SJCRH30 (cell line): ENCODE measurements at places on chromosomes 7 and 10.

GRCh38 chr10:102411341-102412255, 7.0 kb downstream of the PSD start:
- peaks cover 25% of the 10 kb centered on the region for H3K27me3 ChIP-seq
- H3K36me3 ChIP-seq = no peaks in the 10 kb centered on the region
- no peak for DNase-seq
- H3K27ac ChIP-seq = no peak overlapping the region
- peaks cover 9% of the 10 kb centered on the region for H3K4me1 ChIP-seq
- H3K4me3 ChIP-seq = no peak overlapping the region

DNA sequence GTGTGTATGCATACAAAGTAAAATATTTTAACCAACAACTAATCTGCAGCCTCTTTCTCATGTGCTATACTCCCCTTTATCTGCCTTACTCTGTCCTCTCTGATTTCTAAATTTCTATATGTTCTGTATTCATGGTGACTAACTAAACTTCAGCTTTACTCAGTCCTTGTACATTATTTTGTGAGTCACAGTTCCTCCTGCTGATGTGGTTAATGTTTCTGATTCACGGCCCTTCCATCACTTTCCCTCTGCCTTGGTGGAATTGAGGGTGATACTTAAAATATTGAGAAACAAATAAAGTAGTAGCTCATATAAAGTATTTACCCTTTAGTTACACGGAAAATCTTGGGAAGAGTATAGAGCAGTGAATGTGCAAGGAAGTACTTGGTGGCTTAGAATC, 899.1 kb upstream of the ZWINT start:
- no peak overlapping the region for H3K27ac ChIP-seq
- H3K4me1 ChIP-seq = no peaks in the 10 kb centered on the region
- DNase-seq = no peak
- H3K27me3 ChIP-seq = no peaks in the 10 kb centered on the region
- H3K4me3 ChIP-seq = no peak overlapping the region
- no peaks in the 10 kb centered on the region for H3K36me3 ChIP-seq

DNA sequence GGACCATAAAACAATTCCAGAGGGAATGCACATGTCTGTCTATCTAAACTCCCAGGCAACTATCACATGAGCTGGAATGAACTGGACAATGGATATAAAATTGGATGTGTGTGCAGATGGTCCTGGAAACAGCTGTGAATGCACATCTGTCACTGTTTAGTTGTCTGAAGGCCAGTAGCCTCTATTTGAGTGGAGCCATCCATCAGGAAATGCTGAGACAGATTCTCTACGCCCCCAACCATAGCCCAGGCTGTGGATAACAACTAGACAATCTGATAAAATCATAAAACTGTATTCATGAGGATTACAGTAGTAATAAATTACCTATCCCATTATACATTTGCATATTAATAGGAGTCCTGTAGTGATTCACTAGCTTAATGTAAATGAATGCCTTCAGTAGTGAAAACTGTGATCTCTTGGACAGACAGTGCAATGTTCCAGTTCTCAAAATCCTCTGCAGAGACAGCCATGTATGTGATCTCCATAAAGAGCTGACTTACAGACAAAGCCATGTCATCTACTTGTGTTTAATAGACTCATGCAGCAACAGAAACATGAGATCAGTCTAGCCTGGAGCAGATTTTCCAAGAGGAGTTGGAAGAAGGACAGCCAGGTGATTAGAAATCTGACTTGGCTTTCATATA, 907.6 kb downstream of the KCNMA1 start:
- no peak overlapping the region for H3K27ac ChIP-seq
- no peaks in the 10 kb centered on the region for H3K4me1 ChIP-seq
- H3K36me3 ChIP-seq = no peaks in the 10 kb centered on the region
- no peak for DNase-seq

DNA sequence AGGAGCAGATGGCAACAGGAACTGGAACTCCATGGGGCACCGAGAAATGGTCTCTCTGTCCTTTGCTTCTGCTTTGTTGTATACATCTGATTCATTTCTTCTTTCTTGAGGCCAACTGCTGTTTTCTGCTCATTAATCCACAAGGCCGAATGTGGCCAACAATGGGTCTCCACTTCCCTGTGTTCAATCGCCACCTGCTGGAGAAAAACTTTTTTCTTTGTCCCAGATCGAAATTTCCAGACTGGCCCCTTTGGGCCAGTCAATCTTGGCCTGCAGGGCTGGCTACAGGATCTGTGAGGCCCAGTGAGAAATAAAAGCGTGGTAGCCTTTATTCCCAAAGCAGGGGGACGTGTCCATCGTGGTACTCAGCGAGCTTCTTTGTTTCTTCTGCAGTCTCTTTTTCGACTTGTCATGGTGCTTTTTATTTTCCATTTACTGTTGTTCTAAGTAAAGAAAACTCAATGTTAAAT, 58.8 kb downstream of the PARP12 start:
- peak; percentile 74 for DNase-seq
- H3K27me3 ChIP-seq = no peaks in the 10 kb centered on the region
- H3K4me1 ChIP-seq = no peaks in the 10 kb centered on the region

DNA sequence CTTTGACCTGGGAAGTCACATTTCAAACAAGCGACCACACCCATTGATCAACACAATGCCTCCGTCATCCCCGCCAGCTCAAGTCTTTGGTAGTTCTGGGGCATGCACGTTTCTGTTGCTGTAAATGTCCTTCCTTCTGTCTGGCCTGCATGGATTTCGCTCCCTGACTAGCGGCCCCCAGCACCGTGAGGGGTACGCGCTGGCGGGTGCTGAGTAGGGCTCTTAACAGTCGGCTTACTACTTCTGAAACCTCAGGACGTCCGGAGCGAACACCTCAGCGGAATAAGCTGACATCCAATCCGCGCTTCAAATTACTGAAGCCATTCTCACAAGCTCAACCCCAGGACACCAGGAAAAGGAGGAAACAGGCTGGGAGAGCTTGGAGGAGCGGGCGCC, 505 bp downstream of the NUDCD3 start:
- H3K27ac ChIP-seq = peak overlapping the region; percentile 96
- peaks cover 6% of the 10 kb centered on the region; the same call in 1 of the 2 replicates for H3K4me1 ChIP-seq
- peak overlapping the region; percentile 75 for H3K4me3 ChIP-seq
- no peak for DNase-seq
- no peaks in the 10 kb centered on the region for H3K27me3 ChIP-seq

DNA sequence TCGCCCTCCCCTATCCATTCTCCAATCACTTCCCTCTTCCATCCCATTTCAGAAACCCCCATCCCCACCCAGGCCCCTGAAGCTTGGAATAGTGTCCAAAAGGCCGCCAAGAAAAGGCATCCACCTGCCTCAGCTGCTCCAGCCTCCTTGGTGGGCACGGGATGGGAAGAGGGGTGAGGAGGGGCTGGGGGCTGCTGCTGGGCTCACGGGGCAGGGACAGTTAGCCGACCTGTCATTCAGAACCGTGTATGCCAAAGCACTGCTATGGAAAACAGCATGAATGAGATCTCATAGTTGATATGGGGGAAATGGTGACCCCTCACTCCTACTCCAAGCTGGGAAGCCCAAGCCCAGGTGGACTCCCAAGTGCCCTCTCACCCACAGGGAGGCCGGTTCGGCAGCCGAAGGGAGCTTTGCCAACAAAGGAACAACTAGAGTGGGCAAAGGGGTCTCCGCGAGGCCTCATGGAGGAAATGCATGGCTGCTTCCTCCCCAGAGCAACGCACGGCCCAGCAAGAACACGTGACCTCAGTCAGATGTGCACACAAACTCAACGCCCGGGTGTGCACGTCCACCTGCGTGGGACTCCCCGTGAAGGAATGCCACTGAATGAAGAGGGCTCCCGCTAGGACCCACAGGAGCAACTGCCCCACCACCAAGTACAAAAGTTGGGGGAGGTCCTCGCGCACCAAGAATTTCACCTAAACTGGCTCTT, 52.5 kb downstream of the EBF3 start:
- H3K4me1 ChIP-seq = peaks cover 19% of the 10 kb centered on the region; the same call in 1 of the 2 replicates
- peak overlapping the region; percentile 84; the same call in 1 of the 2 replicates for H3K27ac ChIP-seq
- DNase-seq = no peak
- H3K27me3 ChIP-seq = no peaks in the 10 kb centered on the region
- H3K4me3 ChIP-seq = no peak overlapping the region

- peaks cover 8% of the 10 kb centered on the region for H3K36me3 ChIP-seq
- H3K27ac ChIP-seq = no peak overlapping the region
- no peak overlapping the region for H3K4me3 ChIP-seq
- no peak for DNase-seq
- H3K27me3 ChIP-seq = no peaks in the 10 kb centered on the region
These were observed 43.2 kb downstream of the PROSER2 start for GRCh38 chr10:11866199-11866925.
